OCI-M1 (cell line): ENCODE measurements at places on chromosomes 11 and 22.

DNA sequence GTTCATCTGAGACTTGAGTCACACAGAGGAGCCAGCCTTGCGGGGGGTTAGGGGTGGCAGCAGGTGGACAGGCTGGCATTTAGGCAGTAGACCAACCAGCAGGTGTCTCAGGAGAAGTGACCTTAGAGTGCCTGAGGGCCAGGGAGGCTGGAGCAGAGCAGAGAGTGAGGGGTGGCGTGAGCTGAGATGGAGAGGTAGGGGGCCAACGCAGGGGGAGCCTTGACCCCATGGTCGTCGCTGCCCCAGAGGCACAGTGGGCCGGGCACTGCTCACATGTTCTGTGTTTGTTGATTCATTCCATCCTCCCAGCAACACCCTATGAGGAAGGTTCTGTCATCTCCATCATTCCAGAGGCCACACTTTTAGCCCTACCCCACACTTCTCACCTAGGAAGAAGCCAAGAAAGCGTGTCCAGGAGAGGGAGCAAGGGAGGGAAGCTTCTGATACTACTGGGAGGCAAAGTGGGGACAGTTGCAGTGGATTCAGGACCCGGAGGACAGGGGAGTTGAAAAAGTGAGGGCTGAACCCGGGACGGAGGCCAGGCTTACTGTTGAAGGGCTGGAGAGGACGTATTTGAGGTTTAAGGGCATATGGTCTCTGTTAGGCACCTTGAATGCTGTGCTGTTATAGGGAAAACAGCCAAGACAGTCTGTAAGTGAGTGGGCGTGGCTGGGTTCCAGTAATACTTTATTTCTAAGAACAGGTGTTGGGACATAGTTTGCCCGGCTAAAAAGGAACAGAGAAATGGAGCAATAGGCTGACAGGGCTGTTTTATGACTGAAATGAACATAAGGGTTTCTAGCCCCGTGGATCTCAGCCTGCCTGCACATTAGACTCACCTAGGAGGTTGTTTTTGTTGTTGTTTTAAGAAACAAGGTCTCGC lies 7.3 kb downstream of the SART1 start:
- no peak for DNase-seq

DNA sequence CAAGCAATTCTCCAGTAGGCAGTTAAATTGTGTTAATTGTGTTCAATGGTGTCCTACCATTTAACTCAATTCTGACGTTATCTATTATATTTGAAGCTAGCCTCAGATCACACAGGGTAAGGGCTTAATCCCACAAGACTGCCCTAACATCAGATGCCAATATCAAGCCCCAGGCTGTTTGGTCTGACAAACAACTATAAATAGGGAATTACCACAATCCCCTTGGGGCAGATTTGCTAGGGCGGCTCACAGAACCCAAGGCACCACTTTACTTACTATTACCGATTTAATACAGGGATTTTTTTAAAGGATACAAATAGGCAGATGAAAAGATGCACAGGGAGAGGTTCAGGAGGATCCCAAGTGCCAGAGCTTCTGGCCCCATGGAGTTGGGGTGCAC lies 678.4 kb downstream of the OPCML start:
- DNase-seq, result no peak

DNA sequence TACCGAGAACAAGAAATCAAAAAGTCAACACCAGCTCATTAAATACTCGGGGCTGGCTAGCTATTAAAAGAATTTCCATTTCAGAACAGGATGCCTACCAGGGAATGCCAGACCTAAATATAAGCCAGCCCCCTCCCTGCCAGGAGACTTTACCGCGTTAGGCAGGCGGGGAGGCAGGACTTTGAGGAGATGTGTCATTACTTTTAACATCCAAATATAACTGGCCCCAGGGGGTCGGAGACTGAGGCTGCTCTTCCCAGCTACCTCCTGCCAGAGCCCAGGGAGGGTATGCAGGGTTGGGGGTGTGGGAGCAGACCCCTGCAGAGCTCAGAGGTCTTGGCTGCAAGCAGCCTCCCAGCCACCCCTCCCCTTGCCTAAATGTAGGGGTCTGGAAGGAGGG lies 183.5 kb downstream of the DSCAML1 start:
- DNase-seq, result no peak

DNA sequence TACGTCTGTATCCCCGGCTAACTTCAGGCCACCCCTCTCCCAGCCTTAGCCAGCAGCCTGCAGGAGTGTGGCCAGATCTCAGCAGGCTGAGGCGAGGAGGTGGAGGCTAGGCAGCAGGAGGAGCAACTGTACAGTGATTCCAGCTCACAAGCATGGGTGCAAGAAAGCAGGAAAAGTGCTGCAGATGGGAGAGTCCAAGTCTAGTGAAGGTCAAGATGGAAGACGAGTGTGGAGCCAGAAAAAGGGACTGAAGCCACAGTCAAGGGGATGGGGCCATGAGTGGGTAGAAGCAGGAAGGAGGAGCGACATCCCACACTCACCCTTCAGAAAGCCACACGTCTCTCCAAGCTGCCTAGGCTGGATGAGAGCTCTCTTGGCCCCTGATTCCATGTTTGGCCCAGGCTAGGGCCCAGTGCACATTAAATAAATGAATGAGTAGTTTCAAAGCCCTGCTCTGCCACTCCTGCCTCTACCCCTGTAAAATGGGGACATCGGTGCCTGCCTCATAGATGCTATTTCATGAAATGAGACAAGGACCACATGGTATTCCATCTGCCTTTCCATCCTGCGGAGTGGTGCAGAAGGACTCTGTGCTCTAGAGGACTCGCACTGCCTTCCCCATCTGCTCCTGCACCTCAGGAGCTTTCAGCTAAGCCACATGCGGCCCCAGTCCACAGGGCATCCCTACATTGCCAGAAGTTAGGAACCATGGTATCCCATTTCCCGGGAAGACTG lies 2.9 kb downstream of the YDJC start:
- DNase-seq, result no peak

GRCh38 chr11:32168924-32169323 lies 78.0 kb downstream of the RCN1 start:
- no peak for DNase-seq

GRCh38 chr22:42397332-42398249 lies 34.6 kb downstream of the NFAM1 start:
- DNase-seq, result peak; percentile 85

GRCh38 chr11:27201454-27202302 lies 161.1 kb downstream of the BBOX1 start:
- DNase-seq, result peak; percentile 52

DNA sequence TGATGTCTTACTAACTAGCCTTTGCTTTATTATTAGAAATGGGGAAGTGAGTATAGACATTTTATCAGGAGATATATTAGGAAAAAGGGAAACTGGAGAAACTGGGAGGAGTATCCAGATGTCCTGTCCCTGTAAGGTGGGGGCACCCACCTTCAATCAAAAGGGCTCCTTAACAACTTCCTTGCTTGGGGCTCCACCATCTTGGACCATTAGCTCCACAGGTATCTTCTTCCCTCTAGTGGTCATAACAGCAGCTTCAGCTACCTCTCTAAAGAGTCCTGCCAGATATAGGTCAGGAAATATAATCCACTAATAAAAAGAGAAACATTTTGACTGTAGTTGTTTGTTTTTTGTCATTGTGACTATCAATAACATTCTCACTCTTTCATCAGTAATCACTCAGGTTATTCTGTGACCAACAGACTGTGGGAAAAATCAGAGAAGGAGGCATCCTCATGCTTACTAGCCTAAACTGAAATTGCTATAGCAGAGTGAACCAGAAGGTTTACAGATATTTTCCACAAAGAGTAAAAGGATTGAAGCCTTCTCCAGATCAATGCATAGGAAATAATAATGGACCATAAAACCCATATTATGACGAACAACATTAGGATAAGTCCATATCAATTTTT lies 10.4 kb downstream of the OR51B4 start:
- DNase-seq, result peak; percentile 89

GRCh38 chr11:1338201-1339065 lies 29.0 kb upstream of the TOLLIP start:
- no peak for DNase-seq

DNA sequence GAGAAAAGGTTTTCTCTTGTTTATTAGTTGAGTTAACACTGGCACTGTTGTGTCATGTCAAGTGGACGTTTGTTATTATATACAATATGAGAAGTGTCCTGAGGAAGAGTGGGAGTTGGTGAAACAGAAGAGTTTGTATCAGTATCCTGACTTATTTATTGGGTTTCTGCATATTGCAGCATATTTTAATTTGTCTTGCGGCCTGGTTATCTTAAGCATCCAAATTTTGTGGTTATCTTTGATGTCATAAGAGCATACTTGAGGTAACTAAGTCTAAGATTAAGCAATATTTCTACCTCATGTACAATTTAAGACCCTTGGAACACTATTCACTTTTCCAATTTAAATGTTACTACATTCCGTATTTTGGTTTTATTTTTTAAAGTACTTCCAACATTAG lies 103.5 kb downstream of the DDX10 start:
- peak; percentile 62 for DNase-seq

DNA sequence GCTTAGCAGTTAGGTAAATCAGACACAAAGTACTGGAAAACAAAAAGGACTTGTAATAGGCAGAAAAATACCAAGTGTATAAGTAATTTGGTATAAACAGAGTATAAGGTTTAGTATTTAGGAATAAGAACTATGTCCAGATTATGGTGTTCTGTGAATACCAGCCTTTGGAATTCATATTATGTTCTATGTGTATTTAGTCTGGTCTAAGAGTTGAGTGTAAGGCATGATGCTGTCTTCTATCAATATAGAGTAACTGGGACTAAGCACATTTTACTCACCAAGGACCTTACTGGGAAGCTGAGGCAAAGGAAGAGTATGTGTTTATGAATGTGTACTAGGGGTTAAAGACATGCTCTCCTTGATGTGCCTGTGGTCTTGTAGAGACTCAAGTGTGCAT lies 9.5 kb downstream of the SDHD start:
- no peak for DNase-seq

DNA sequence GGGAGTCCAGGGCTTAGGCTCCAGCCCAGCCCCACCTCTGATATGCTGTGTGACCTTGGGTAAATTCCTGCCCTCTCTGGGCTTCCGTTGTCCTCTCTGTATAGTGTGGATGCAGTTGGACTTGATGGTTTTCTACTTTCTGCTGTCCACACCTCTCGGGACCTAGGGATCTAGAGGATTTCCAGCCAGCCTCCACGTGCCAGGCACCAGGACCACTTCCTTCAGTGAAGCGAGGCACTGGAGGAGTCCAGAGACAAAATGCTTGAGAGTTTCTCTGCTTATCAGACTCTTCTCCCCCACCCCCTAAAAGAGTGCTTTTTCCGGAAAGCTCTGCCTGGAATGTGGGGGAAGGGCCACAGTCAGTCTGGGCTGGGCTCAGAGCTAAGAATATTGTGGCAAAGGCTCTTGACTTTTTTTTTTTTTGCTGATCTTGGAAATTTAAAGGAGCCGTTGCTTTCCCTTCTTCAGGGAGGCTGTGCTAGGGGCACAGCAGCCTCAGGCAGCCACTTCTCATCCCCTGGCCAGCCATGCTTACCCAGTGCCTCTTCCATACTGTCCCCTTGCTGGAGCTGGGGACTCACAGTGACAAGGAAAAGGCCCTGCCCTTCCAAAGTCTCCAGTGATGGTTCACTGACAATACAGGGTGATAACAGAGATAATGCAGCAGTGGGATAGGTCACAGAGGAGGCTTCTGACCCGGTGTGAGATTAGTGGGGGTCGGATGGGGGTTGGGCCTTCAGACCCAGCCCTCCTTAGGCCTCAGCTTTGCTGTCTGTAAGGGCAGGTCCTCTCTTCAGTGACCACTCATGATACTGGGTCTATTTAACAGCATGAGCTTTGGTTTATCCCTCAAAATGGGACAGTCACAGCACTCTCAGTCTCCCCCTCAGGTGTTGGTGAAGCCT lies 2.9 kb upstream of the SERPINH1 start:
- peak; percentile 99 for DNase-seq

DNA sequence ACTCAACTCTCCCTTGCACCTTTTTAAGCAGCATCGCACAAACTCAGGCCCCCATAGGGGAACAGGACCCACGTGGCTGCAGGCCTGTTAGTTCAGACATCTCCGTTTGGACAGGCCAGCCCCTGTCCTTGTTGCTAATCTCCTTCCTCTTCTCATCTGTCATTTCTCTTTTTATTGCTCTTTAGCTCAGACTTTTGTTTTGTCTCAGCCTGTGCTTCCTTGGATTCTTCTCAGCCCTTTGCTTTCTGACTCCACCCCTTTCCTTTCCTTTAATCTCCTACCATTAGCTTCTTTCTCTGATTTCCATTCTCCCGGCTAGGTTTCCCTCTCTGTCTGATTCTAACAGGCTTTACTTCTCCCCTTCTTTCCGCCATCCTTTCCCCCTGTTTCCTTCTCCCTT lies 68.7 kb downstream of the SCN3B start:
- no peak for DNase-seq

GRCh38 chr22:20226760-20227350 lies 41.3 kb downstream of the RTN4R start:
- no peak for DNase-seq

DNA sequence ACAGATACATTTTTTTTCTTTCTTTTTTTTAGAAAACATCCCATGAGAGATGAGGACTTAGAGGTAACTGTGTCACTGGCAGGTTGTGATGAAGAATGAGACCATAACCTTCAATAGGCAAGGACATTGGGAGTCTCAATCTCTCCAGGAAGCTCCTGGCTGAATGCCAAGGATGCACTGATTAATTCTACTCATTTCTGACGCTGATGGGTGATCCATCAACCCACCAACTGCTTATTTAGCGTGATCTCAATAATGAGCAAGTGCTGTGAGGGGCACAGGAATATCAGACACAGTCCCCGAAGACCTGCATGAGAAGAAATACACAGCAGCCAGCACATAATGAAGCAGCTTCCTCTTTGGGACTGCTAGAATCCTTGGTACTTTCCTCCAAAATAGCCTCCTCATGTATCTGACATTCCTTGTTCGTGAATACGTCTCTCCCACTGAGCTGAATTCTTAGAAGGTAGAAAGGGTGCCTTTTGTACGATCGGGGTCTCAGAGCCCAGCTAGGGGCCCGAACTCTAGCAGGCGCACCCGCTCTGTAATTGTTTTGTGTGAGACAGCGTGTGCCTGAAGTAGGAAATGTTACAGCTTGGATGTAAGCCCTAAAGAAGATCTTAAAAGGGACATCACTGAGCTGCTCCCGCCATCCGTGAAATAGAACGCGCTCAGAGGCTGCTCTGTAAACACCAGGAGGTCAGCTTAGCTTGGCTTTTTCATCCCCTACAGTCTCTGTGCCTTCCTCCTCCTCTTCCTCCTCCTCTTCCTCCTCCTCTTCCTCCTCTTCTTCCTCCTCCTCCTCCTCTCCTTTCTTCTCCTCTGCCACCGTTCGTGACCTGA lies 7.2 kb downstream of the CLMP start:
- DNase-seq, result no peak

- DNase-seq, result no peak
These were observed 7.3 kb upstream of the PTPN5 start for GRCh38 chr11:18798799-18799469.
